Left ventricle myocardium superior (tissue), 1 donor: ENCODE measurements at places on chromosomes 3 and 15.

DNA sequence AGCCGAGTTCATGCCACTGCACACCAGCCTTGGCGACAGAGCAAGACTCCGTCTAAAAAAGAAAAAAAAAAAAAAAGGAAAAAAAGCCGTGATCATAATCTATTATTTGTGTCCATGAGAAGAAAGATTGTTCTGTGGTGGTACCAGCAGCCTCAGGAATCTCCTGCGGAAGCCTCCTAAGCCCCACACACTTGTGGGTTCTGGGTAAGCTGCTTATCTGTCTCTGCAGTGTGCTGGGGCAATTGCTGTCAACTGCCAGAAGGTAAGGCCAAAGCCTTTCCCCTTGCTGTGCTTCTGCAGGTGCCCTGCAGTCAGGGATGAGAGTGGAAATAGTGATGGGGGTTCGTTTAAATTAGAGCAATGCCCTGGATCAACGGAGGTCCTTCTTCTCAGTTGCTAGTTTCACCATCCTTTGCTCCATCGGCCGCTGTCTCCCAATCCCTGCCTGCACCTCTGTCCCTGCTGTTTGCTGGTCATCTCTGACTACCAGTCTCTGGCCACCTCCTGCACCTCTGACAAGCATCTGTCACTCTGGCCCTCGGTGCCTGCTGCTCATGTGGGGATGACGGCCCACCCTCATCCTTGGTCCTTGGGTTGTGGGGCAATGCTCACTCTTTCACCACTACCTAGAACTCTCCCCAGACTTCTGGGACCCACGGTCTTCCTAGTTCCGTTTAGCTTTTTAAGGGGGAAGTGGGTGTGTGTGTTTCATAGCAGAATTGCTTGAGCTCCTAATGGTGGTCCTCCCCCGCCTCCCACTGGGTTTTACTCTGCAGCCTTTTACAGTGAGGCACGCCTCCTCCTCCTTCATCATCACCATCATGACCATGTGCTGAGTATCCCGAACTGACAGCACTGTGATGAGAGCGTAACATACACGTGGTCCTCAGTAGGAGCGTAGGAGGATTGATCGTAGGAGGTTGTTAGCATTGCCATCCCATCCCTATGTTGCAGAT, 25.5 kb downstream of the CHRD start:
- DNase-seq, result no peak

- DNase-seq, result no peak
These were observed 3.7 kb downstream of the MDFIC2 start for GRCh38 chr3:70308760-70309159.

DNA sequence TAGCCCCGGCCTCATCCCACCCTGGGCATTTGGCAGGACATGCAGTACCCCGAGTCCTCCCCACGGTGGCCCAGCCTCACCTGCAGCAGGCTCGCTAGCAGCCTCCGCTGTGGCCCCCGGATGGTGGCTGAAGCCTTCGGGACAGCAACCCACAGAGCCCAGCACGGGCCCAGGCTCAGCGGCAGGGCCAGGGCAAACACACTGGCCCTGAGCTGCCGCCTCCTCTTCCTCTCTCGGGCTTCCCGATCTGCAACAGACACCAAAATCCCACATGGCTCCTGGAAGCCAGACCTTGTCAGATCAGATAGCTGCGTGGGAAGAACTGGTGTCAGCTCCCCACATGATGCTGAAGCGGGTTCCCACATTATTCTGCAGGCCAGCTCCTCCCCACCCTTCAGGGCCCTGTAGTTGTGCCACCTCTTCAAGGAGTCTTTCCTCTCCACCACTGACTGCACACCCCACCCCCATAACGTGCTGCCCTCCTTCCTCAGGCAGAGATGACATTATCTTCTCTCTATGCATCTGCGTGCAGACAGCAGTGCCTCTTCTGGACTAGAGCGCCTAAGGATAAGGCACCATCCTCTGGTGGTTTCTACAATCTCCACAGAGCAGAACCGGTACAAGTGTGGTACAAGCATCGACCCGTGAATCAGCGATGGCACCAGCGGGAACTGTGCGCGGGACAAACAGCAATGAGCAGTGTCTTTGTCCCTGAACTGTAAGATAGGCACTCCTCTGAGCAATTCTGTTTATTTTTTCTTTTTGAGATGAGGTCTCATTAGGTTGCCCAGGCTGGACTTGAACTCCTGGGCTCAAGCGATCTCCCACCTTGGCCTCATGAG, 9.5 kb downstream of the TMEM44 start:
- DNase-seq, result no peak

DNA sequence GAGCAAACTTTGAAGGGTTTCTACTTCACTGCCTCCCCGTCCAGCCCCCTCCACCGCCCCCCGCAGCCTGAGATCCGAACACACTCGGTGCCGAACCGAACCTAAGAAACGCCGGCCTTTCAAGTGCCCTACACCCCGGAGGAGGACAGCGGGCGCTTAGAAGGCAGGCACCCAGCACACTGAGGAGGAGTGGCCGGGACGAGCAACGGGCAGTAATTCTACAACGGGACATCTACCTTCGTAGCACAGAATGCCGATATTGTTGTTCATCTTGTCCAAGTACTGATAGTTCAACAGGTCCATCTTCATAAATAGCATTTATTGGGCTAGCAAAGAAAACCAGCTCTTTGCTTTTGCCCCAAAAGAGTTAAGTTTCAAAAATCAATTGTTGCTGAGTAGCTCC, 513 bp downstream of the VGLL4 start:
- DNase-seq, result peak; percentile 62
